ENCODE measurements at places on chromosomes 16 and 17. TPM values are rescaled to one million over a fixed set of nuclear protein-coding genes. Genes with fewer than 3 reads are reported as not detected.

The ROGDI gene
- 23.3 TPM for total RNA-seq

DNA sequence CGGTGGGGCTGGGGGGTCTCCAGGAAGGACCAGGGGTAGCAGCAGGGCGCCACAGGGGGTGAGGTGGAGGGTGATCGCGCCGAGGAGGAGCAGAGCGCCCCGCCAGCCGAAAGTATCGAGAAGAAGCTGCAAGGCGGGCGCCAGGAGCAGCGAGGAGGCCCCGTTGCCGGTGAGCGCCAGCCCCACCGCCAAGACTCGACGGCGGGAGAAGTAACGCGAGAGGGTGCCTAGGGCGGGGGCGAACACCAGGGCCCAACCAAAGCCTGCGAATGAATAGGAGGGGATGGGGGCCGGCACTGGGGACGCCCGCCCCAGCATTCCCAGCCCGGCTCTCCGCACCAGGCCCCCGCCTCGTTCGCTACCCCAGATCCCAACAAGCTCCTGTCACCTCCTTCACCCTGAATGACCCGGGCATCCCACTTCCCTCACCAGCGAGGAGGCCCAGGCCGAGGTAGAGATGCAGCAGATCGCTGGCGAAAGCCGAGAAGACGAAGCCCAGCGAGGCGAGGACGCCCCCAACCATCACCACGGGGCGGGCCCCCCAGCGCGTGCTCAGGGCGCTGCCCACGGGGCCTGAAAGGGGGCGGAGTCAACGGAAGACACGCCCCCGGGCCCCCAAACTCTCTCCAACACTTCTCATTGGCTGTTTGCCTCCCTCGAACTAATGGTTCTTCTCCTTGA lies 1.3 kb downstream of the SLC16A11 start:
- no peaks in the 10 kb centered on the region for H3K36me3 ChIP-seq
- H3K4me3 ChIP-seq = peak overlapping the region; percentile 79
- H3K4me1 ChIP-seq = peaks cover 18% of the 10 kb centered on the region
- DNase-seq = peak; percentile 70
- H3K27ac ChIP-seq = no peak overlapping the region

DNA sequence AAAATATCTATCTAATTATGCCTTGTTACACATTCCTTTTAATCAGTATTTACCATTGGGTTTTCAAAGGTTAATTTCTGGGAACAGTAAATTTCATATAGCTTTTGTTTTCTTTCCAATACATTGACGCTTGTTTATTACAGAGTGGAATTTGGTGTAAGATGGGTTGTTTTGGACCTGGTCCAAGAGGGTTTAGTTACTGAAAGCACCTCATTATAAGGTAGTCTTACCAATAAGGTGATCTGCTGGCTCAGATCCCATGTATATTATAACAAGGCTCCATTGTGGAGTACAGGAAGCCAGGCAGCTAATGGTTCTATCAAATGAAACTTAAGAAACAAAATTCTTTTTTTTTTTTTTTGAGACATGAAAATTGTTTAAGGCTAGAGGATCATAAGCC lies 87.3 kb upstream of the NACA2 start:
- no peaks in the 10 kb centered on the region for H3K36me3 ChIP-seq
- DNase-seq = no peak
- H3K27me3 ChIP-seq = no peaks in the 10 kb centered on the region
- no peaks in the 10 kb centered on the region for H3K4me1 ChIP-seq

DNA sequence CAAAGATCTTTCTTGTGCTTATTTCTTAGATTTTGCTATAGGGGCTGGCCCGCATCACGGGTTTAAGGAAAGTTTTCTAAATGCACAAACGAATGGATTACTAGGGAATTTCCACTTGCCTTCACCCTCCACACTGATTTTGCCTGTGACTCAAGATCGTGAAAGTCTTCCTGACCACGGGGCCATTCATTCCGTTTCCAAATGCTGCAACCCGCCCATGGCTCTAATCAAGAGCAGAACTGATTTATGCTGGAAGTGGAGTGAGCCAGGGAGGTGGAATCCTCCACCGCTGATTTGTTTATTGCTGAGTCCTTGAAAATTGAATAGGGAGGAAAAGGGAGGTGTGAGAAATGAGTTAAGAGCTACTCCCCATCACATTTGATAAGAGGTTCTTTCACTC lies 52.4 kb downstream of the CA10 start:
- peaks cover 8% of the 10 kb centered on the region for H3K4me1 ChIP-seq
- no peak for DNase-seq
- H3K27ac ChIP-seq = no peak overlapping the region
- no peaks in the 10 kb centered on the region for H3K36me3 ChIP-seq
- H3K27me3 ChIP-seq = no peaks in the 10 kb centered on the region

The SGCA gene
- not detected for total RNA-seq

DNA sequence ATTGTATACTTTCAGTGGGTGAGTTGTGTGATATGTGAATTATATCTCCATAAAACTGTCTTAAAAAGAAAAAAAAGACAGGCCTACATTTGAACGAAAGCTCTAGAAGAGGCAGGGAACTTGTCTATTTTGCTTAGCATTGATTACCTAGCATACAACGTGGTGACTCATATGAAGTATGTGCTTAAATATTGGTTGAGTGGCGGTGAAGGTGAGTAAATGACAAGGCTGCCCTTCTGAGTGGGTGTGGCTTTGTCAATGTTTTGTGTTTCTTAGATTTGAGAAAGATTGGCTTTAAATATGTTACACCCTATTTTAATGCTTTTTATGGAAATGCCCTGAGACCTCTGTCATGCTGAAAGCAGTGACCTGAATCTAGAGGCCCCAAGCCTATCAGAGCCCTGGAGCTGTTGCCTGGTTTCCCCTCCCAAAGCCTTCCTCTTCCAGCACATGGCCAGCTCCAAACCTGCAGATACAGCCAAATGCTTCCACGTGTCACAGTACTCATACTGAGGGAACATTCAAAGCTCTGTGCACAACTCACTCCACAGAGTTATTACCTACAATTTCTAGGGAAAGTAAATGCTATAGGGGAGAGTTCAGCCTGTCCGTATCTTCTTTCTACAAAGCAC lies 260.0 kb downstream of the PHKB start:
- no peak for DNase-seq
- H3K27me3 ChIP-seq = no peaks in the 10 kb centered on the region
- H3K27ac ChIP-seq = no peak overlapping the region
- H3K36me3 ChIP-seq = no peaks in the 10 kb centered on the region

DNA sequence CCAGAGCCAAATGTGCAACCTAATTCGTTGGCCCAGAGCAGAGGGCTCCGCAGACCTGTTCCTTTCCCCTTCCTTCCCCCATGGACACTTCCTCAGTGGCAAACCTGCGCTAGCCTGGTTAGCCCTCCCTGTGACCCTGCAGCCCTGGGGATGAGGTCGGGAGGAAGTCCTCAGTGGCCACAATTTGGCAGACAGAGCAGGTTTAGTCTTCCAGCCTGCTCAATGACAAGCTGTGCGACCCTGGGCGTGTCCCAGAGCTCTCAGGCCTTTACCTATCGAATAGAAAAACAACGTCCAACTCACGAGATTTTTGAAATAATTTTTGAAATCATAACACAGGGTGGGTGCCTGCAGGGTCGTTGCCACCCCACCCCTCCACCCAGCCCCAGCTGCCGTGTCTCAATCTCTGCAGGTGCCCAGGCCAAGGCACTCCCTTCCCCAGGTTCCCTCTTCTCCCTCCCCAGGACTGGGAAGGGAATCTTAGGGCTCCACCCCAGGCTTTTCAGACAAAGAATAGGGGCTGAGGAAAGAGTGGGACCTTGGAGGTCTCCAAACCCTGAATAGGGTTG lies 1.4 kb downstream of the HBM start:
- H3K27ac ChIP-seq = no peak overlapping the region
- peaks cover 76% of the 10 kb centered on the region for H3K27me3 ChIP-seq
- H3K4me3 ChIP-seq = peak overlapping the region; percentile 64
- no peak for DNase-seq
- H3K4me1 ChIP-seq = peaks cover 42% of the 10 kb centered on the region
- no peaks in the 10 kb centered on the region for H3K36me3 ChIP-seq

DNA sequence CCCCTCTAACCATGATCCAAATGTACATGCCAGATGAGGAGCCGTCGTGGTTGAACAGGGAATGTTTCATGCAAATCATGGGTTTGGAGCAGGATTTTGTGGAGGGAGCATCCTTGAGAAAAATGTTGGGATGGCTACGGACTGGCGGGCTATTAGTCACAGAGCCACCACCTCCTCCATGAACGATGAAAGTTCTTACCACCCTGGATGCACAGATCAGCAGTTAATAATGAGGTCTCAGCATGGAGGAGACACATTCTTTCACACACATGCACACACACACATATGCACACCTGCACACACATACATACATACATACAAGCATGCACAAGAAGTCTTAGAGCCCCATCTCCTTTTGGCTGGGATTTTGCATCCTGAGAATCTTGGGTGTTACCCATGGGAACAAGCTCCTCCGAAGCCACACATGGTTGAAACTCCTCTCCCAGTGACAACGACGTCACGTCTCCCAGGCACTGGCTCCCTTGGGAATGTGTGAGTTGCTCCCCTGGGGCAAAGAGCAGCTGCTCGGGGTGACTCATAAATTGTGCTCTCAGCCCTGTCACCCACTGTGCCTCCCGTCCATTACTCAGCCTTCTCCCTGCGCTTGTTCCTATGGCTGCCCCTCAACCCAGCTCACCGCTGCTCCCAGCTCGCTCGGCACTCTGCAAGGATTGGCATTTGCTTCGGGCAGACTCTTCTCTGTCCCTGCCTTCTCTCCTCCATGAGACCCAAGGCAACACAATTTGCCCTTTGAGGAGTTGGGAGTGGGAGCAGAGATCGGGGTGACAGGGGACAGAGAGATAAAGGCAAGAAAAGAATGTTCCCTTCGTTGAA lies 344.6 kb downstream of the SOX9 start:
- H3K4me3 ChIP-seq = no peak overlapping the region
- DNase-seq = no peak
- peaks cover 26% of the 10 kb centered on the region for H3K4me1 ChIP-seq

DNA sequence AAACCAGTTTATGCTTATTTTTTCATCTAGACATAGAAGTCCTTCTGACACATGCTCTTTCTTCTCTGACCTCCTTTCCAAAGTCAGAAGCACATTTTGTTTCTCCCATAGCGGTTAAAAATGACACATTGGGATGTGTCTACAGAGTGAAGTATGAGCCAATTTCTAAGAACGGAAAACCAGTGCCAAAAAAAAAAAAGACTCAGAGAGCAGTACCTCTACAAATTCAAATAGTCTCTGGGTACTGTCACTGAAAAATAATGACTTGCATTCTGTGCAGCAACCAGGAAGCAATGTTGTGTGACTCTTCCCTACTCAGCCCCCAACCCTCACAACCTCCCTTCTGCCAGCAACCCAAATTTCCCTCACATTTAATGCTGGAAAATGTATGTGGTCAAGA lies 145.5 kb upstream of the PMFBP1 start:
- no peak overlapping the region for H3K27ac ChIP-seq
- DNase-seq = no peak
- H3K4me1 ChIP-seq = no peaks in the 10 kb centered on the region
- H3K27me3 ChIP-seq = no peaks in the 10 kb centered on the region
- H3K36me3 ChIP-seq = no peaks in the 10 kb centered on the region

DNA sequence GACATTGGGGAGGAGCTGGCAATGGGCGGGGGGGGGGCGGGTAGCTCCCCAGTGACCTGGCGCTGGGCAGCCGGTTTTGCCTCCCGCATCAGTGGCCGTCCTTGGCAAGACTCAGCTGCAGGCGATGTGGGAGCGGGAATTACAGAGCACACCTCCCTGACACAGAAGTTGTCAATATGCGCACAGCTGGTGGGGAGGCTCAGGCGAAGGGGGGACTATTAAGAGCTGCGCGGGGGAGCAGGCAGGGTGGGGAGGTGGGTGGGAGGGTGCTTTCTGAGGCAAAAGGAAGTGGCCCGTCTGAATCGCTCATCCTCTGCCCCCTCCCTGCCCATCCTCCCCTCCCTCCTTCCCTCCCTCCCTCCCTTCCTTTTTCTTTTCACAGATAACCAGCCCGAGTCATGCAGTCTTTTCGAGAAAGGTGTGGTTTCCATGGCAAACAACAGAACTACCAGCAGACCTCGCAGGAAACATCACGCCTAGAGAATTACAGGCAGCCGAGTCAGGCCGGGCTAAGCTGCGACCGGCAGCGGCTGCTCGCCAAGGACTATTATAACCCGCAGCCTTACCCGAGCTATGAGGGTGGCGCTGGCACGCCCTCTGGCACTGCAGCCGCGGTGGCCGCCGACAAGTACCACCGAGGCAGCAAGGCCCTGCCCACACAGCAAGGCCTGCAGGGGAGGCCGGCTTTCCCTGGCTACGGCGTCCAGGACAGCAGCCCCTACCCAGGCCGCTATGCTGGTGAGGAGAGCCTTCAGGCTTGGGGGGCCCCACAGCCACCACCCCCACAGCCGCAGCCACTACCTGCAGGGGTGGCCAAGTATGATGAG lies 44.0 kb downstream of the SREBF1 start:
- H3K4me3 ChIP-seq = peak overlapping the region; percentile 30
- peaks cover 23% of the 10 kb centered on the region for H3K27me3 ChIP-seq
- H3K27ac ChIP-seq = no peak overlapping the region

DNA sequence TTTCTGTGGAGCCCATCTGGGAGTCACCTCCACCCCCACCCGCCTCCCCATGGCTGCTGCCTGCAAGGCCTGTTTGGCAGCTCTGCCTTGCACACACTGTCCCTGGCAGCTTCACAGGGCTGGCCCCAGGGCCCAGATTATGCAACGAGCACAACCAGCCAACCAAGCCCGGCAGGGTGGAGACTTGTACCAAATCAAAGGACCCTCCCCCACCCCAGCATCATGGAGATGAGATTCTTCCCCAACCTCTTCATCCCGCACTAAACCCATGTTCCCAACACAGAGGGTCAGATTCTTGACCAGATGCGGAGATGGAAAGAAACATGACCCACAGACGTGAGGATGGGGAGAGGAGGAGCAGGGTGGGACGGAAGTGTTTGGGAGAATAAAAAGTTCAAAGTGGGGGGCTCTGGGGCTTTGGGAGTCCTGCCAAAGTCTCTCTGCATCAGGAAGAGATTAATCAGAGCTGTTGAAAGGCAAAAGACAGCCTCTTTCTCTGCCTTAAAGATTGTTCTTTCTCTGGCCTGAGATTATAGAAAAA lies 3.8 kb downstream of the SMARCD2 start:
- H3K4me3 ChIP-seq = peak overlapping the region; percentile 30
- DNase-seq = peak; percentile 47
- peak overlapping the region; percentile 86 for H3K27ac ChIP-seq
- H3K36me3 ChIP-seq = peaks cover 5% of the 10 kb centered on the region

- H3K4me3 ChIP-seq = no peak overlapping the region
- no peak overlapping the region for H3K27ac ChIP-seq
- no peaks in the 10 kb centered on the region for H3K27me3 ChIP-seq
Observed at GRCh38 chr16:54873071-54873470, 57.6 kb upstream of the IRX5 start.

The CHAD gene
- not detected for total RNA-seq

GRCh38 chr17:45248132-45248957 lies 13.5 kb downstream of the SPATA32 start:
- peak overlapping the region; percentile 96 for H3K4me3 ChIP-seq
- no peaks in the 10 kb centered on the region for H3K36me3 ChIP-seq
- peak; percentile 85 for DNase-seq

The SHISA9 gene
- total RNA-seq = 45.6 TPM

The NRN1L gene
- 13.8 TPM for total RNA-seq

The C17orf100 gene
- 1.7 TPM for total RNA-seq

The KIF18B gene
- total RNA-seq = 27.1 TPM
